NCI-H2081 (cell line): ENCODE measurements at places on chromosomes 16 and 17.

DNA sequence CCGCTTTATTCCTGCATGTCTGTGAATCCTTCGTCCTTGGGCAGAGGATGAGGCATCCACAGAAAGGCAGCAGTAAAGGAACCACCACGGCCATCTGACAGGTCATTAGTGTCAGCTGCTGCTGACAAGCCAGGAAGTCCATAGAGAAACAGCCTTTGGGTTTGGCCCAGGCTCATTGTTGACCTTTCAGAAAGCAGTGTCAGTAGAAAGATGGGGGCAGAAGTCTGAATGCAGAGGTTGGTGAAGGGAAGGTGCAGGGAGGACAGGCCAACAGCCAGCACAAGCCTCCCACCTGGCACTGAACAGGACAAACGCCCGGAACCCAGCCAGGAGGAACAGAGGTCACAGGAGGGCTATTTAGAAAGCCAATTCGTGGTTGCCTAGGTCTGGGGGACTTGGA is 105.8 kb downstream of the VAT1L start:
- no peak for DNase-seq

- no peak for DNase-seq
Measured at GRCh38 chr16:71528257-71528656, 2.0 kb downstream of the CHST4 start.

DNA sequence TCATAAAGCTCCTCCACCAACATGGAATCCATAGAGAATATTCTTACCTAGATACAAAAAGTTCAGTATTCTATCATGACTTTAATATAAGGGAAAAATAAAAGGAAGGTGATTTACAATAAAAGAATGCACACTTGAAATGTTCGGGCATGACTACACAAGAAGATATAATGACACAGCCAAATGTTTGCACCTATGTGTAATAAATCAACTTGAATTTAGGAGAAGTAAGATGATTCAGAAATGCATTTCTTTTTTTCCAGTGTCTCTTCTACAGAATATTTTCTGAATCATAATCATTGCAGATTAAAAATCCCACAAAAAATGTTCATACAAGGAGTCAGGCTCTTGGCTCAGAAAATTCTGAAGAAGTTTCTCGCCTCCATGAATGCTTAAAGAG is 404.0 kb upstream of the HSBP1 start:
- DNase-seq = no peak

DNA sequence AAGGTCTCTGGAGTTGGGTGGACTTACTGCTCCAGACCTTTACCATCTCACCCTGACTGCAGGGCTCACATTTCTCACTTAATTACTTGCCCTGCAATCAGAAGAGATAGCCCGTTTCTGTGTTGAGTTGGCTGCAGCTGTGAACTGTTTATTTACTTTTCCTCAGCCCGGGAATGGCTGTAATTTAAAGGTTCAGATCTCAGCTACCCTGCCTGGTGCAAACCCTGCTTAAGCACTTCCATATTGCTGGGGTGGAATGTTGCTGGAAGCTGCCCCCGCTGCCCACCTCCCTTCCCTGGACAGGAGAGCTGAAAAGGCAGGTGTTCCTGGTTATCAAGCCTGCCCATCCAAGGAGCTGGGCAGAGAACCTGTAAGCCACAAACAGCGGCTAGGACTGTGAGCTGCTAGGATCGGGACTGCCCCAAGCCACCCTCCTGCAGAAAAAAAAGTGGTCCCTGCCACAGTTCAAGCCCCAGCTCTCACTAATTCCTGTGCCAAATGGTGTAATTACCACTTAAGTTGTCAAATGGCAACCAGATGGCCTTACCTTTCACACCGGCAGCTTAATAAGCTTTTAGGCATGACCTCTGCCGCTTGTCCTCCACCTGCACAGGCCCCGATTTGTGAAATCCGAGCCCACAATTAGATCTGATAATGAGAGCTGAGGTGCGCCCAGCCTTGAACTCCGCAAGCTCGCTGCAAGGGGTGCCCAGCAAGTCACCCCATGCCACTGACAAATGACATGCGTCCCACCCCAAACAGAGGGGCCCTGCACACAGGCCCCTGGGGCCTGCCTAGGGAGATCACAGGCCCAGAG is 269.8 kb downstream of the C16orf95 start:
- no peak for DNase-seq

DNA sequence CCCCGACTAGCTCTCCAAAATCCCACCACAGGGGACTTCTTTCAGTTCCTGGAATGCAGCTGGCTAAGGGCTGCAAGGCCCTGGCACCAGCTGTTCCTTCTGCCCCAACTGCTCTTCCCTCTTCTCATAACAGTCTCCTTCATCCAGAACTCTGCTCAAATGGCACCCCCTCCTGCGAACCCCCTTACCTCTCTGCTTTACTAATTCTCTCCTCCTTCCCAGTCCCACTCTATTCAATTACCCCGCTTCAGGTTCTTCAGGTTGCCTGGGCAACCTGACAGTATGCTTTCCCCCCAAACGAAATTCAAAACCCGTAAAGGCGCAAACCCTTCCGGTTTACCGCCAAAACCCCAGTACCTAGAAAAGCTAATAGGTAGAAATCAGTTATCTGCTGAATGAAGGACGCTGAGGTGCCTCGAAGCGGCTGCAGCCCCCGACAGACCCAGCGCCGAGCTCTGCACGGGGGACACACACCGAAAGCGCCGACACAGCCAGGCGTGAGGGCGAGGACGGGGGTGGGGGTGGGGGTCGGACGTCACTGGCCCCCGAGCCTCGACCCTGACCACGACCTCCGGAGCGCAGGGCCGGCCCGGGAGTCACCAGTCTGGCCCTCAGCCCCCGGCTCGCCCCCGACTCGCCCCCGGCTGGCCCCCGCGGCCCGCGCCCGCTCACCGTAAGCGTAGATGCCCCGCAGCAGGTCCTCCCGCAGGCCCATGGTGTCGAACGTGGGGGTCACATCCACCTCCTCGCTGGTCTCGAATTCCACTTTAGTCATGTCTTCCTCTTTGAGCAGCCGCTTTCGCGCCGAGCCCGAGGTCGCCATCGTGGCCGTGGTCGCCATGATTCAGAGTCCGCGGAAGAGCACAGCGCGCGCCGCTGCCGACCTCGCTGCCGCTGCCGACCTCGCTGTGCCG is 550 bp downstream of the EIF4A3 start:
- peak; percentile 45 for DNase-seq

DNA sequence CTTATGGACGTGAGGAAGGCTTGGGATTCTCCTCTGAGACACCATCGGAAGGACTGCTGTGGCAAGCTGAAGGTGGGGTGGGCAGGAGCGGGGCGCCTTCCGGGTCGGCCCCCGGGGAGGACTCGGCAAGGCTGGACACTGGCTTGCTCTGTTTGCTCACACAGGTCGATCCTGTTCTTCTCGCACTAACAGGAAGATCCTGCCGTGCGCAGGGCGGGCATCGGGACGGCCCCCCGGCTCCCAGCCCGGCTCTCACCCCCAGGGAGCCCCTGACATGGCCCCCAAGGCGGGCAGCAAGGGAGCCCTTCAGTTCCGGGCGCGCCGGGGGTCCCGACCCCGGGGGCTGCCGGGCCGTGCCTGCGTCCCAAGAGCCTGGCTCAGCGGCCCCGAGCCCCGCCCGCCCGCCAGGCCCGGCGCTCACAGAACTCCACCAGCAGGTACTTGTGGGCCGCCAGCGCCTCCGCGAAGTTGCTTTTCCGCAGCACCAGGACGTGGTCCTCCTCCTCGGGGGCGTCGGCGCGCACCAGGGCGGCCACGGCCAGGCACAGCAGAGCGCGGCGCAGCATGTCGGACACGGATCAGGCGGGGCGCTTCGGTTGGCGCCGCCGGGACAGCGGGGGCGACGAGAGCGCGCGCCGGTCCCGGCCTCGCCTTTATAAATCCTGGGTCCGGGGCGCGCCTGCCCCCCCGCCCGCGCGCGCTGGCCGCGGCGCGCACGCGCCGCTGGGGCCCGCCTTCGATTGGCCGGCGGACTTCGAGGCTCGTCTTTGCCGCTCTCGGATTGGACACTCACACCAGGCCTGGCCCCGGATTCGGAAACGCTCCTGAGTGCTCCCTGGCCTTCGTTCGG is at the start of gene P4HB:
Gene P4HB (minus strand): TSS at position 630 of the 850 bp plus-strand sequence. CDS start 64 bp downstream, at position 566.
- no peak for DNase-seq

GRCh38 chr17:6460531-6461161 is 16.4 kb downstream of the PIMREG start:
- no peak for DNase-seq

GRCh38 chr17:7468804-7469389 is 10.5 kb downstream of the ZBTB4 start:
- no peak for DNase-seq

DNA sequence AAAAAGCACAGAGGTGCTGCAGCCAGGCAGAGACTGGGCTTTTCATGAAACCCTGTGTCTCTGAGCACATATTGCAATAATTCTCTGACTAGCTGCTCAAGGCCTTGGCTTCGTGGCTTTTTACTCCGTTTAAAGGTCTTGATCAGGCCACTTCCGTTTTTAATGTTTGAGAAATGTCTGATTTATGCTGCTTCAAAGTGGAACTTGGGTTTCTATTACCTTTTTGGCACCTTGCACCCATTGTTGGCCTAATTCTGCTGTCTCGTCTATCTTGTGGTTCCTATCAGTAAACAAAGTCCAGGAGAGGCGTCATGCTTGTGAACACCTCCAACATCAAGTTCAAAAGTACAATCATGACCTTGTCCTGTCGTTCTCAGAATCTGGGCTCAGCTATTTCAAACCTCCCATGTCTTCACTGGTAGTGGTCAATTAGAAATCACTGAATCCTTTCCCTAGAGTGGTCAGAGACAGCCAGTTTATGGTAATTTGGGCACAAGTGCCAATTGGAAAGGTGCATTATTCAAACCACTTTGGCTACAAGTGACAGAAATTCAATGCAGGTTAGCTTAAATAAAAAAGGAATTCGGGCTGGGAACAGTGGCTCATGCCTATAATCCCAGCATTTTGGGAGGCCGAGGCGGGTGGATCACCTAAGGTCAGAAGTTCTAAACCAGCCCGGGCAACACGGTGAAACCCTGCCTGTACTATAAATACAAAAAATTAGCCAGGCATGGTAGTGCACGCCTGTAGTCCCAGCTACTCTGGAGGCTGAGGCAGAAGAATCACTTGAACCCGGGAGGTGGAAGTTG is 33.3 kb upstream of the METTL9 start:
- no peak for DNase-seq

GRCh38 chr17:57296231-57296630 is 39.9 kb downstream of the MSI2 start:
- DNase-seq = peak; percentile 48

- DNase-seq = peak; percentile 5
Measured at GRCh38 chr17:18362698-18363100, 651 bp downstream of the SHMT1 start.

GRCh38 chr16:31428638-31429247 is 583 bp upstream of the COX6A2 start:
- no peak for DNase-seq

DNA sequence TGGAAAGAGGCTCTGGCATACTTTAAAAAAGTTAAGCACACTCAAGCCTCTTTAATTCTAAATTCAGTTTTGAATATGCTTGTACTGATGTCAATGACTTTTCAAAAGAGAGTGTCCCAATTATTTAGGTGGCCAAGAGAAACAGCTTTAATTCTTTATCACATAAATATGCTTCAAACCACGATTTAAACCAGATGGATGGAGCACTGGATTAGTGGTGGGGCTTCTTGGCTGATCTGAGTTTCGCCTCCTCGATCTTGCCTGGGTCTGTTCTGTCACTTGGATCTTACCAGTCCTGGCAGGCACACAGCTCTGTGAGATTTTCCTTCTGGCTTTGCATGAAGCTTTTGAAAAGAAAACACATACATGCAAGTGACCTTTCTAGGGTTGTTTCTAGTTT is 467.8 kb downstream of the MAF start:
- DNase-seq = no peak

GRCh38 chr17:32627239-32627996 is 140.6 kb downstream of the CDK5R1 start:
- peak; percentile 94 for DNase-seq

DNA sequence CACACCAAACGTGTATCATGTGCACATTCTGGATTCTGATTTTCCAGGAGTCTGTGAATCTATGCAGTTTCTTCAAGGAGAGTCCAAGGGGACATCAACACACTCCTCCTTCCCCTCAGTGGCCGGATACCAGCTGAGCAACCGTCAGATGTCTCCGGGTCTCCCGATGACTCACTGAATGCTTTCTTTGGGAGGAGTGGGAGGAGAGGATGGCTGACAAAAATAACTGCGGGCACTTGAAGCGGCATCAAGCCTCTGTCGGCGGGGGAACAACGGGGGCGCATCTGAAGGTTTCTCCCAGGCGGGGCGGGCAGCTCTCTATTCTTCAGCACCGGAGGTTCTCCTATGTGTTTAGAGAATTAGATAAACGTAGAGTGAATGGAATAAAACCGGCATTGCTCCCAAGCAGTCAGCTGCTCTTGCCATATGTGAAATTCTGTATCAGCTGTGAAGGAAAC is 24.6 kb upstream of the LRRC75A start:
- DNase-seq = no peak

GRCh38 chr17:11035681-11036080 is 197.8 kb upstream of the PIRT start:
- no peak for DNase-seq

- DNase-seq = no peak
Measured at GRCh38 chr17:661509-661908, 53.1 kb downstream of the VPS53 start.

- DNase-seq = no peak
Measured at GRCh38 chr16:1428511-1428910, 2.4 kb upstream of the PERCC1 start.

GRCh38 chr17:75832164-75832651 is 12.0 kb downstream of the UNC13D start:
- no peak for DNase-seq

GRCh38 chr17:67992548-67993152 is 3.6 kb downstream of the C17orf58 start:
- peak; percentile 37 for DNase-seq

DNA sequence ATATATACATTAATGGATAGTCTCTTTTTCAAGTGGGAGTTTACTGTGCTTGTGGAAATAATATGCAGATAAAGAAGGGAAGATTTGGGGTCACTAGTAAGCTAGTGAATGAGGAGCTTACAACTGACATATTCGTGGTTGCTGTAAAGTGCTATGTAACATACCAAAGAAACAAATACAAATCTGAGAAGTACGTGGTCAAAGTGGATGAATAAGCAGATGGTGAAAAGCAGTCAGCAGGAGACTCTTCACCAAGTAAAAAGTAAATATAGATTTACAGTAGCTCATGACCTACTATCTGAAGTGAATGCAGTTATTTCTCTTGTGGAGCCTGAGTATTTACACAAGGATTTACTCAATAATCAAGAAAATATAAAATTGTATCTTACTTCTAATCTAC is 136.6 kb upstream of the ELAC2 start:
- no peak for DNase-seq
